ENCODE measurements at places on chromosomes 7 and 10.

GRCh38 chr10:132497063-132497680 lies 40.4 kb upstream of the INPP5A start:
- no peak for DNase-seq

GRCh38 chr10:944034-944831 lies 12.7 kb upstream of the LARP4B start:
- no peak for DNase-seq

- no peak for DNase-seq
Measured at GRCh38 chr10:78566284-78567111, 502.3 kb upstream of the ZMIZ1 start.

GRCh38 chr10:617471-617870 lies 72.0 kb downstream of the DIP2C start:
- no peak for DNase-seq

GRCh38 chr10:2137549-2138174 lies 400.3 kb upstream of the ADARB2 start:
- no peak for DNase-seq

DNA sequence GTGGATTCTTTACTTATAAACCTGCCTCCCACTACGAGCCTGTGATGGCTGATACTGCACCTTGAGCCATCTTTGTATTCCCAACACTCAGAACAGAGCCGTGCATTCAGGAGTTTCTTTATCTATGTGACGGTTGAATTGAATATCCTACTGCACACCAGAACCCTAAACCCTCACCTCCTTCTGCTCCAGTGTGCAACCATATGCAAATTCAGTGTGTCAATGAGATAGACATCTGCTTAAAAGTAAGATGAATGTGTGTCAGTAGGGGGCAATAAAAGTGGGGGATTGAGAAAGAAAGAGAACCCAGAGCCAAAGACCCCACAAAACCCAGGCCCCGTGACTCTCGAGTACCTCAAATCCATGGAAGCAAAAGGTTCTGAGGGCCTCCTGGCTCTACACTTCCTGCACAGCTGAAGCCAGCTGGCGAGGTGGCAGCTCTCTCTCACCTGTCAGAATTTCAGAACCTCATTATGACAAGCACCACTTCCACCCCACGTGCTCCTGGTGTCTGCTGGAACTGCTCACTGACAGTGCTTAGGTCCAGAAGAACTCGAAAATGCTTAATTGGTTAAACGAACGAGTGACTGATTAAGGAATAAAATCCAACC lies 143.3 kb upstream of the GPR26 start:
- no peak for DNase-seq

DNA sequence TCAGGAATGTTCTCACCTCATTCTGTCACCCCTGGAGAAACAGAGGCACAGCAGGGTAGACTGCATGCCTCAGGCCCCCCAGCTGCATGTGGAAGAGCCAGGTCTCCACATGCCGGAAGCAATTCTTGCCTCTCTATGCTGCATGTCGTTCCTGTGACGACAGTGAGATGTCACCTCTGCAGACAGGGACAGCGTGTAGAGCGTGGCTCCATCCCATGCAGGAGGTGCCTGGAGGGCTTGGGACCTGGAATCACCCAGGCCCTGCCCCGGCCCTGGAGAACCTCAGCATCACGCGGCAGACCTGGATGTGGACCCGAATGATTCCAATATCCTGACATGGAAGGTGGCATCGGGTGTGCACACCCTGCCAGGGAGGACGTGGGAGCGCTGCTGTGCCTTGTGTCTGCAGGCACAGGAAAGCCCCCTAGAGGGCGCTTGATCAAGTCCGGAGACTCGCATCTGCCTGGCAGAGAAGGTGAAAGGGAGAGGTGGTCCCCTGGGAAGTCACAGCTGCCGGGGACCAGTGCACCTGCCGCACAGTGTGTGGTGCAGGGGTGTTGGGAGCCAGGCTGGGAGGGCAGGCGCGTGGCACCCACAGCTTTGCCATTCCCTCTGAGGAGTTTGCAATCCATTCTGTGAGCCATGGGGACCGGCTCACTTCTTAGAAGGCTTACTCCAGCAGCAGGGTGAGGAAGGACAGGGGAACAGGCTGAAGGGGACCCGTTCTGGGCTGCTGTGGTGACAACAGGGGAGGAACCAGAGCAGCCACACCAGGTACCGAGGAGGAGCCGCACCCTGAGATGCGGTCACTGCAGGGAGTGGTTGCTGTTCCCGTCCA lies 45.3 kb upstream of the EN2 start:
- no peak for DNase-seq

DNA sequence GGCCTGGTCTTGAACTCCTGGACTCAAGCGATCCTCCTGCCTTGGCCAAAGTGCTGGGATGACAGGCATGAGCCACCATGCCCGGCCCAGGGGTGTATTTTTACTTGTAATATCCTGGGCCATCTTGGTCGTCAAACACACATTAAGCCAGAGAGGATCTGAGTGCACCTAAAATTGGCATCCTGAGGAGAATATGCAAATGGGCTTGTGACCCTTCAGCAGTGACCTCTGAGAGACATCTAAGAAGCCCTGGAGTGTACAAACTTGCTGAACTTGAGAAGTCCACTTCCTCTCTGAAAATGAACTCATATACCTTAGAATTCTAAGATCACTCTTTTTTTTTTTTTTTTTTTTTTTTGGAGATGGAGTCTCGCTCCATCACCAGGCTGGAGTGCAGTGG lies 372.0 kb upstream of the C7orf33 start:
- DNase-seq = no peak

DNA sequence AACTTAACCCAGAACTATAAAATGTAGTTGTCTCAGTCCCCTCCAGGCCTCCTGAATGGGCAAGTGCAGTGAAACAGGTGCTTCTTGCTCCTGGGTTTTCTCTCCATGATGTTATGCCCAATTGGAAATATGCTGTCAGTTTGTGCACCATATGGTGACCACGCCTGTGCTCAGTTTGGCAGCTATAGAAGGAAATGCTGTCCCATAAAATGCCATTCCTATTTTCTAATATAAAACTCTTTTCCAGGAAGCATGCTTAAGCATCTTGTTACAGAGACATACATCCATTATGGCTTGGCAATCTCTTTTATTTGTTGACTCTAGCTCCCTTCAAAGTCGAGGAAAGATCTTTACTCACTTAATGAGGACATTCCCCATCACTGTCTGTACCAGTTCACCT lies 45.2 kb downstream of the FGFBP3 start:
- DNase-seq = no peak

GRCh38 chr10:21173802-21174714 lies 276.9 kb upstream of the NEBL start:
- DNase-seq = no peak

DNA sequence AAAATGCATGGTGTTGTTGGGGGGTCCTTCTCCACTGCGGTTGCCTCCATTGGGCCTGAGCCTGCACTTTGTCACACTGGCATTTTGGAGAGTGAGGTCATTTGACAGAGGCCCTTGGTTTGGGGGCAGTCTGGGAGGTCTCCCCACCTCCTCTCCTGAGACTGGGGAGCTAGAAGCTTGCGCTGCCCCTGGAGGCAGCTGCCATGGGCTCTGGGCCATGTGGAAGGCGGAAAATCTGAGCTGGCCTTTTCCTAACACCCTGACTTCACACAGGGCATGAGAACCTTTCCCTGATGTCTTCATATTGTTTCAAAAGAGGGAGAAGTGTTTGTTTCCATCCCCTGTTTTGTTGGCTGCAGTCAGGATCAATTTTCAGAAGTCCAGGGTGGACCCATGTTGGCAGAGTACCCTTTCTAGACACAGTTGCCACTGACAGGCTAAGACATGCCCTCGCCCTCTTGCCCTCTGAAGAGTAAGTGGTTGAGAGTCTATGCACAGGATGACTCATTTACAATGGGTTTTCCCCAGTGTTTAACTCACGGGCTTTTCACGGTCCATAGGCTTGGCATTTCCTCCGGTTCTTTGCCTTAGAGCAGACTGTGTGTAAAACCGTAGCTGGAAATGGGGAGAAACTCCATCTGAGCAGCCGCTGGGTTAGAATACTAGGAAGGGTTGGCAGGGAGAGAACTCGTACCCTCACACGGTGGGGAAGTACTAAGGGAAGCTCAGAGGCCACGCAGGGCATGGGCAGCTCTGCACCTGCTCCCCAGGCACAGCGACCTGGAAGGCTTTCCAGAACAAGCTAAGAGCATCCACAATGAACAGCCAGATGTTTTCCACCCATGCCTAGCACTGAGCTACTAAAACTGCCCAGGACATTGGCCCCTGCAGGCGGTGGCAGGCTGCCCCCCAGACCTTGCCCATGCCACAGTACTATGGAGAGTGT lies 655.0 kb downstream of the SDK1 start:
- no peak for DNase-seq

GRCh38 chr10:52266858-52267257 lies 47.2 kb upstream of the DKK1 start:
- DNase-seq = no peak

- DNase-seq = no peak
Measured at GRCh38 chr7:148173369-148173768, 417.2 kb upstream of the C7orf33 start.
